ENCODE measurements at places on chromosomes 3 and 15.

GRCh38 chr3:37015642-37016041 lies 22.3 kb downstream of the MLH1 start:
- DNase-seq, result no peak

DNA sequence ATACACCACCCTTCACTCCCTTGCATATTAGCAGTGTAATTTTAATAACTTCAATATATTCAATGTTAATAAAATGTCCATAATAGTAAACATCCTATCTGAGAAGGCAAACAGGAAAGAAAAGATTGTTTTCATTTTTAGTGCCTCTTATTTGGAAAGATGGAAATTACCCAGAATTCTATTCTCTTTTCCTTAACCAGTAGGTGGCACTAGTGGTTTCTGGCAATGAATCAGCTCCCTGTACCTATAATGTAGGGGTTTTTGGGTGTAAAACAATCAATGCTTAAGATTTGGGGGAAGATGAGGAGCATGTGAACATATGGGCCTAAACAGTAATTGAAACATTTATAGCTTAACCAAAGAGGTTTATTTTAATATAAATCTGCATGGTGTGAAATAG lies 5.7 kb upstream of the SEMA6D start:
- no peak for DNase-seq

- no peak for DNase-seq
Measured at GRCh38 chr3:112639455-112640225, 1.3 kb downstream of the CCDC80 start.

DNA sequence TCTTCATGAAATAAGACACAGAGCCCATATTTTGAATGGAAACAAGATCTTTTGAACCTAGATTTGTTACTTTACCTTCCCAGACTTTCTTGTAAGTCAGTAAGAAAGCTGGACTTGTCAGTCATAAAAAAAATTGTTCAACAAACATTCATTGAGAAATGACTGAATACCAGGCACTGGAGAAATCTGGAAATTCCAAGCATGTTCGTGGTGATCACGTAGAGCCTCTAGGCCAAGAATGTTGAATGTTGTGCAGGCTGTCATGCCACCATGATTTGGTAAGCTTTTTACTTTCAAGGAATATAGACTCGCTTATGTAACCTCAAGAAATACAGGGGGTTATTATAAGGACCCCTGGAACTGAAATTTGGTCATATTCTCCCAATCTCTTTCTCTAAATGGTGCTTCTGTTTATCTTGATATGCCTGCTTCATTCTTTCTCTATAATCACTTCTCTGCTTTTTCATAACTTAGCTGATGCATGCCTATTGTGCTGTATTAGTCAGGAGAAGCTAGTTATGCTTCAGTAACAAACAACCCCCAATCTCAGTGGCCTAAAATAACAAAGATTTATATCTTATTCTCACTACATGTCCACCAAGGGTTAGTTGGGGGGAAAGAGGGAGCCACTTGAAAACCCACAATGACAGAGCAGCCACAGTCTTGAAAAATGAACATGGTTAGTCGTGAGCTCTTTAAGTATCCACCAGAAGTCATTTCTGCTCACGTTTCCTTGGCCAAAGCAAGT lies 3.4 kb upstream of the TPM1 start:
- no peak for DNase-seq

GRCh38 chr3:69740103-69741021 lies 1.1 kb downstream of the MITF start:
- no peak for DNase-seq

- DNase-seq, result no peak
Measured at GRCh38 chr3:109117939-109118338, at the start of gene MORC1. Gene MORC1 (minus strand): TSS chr3:109118134. CDS start chr3:109118059, 75 bp downstream.

DNA sequence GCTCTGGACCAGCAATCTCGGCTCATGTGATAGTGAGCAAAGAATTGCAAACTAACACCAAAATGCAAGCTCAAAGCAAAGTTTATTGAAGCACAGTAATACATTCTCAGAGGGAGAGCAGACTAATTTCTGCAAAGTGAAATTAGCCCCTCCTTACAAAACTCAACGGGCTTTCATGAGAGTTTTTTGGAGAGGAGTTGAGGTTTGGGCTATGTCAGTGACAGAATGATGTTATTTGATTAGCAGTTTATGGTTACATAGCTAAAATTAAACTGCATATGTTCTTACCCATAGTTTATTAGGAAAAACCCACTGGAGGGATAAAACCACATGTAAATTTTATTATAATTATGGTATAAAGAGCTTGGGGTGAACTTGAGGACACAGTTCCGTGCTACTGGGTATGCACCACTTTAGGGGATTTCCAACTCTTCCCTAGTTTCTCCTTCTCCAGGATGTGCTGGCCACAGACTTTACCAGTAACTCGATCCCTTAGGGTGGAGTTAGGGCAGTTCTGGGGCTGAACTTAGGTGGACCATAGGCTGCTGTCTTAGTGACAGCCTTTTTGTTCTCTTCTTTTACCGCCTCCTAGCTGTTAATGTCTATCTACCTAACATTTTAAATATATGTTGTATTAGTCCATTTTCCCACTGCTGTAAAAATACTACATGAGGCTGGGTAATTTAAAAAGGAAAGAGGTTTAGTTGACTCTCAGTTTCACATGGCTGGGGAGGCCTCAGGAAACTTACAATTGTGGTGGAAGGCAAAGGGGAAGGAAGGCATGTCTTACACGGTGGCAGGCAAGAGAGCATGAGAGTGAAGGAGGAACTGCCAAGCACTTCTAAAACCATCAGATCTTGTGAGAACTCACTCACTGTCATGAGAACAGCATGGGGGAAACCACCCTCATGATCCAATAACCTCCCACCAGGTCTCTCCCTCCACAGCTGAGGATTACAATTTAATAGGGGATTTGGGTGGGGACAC lies 8.9 kb upstream of the AADACL2 start:
- no peak for DNase-seq

GRCh38 chr3:10950476-10951294 lies 41.9 kb upstream of the SLC6A1 start:
- no peak for DNase-seq

GRCh38 chr3:114452256-114452655 lies 158.4 kb downstream of the TIGIT start:
- DNase-seq, result no peak

DNA sequence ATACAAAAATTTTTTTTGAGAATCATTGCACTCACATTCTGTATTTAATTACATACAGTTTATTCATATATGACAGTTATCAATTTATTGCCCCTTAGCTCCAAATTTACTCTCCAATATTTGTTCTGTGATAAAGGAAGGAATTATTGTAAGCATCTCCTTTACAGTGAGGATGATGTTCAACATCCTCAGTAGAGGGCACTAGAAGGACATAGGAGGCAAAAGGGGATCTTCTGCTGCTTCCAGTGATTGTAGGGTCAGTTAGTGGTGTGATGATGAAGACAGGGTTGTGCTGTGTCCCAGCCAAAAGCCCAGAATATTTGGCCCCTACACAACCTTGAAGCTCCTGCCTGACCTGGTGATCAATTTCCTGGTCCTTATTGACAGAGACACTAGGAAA lies 89.9 kb upstream of the DCBLD2 start:
- DNase-seq, result no peak

- no peak for DNase-seq
Measured at GRCh38 chr3:46337911-46338310, 16.0 kb upstream of the CCR2 start.

DNA sequence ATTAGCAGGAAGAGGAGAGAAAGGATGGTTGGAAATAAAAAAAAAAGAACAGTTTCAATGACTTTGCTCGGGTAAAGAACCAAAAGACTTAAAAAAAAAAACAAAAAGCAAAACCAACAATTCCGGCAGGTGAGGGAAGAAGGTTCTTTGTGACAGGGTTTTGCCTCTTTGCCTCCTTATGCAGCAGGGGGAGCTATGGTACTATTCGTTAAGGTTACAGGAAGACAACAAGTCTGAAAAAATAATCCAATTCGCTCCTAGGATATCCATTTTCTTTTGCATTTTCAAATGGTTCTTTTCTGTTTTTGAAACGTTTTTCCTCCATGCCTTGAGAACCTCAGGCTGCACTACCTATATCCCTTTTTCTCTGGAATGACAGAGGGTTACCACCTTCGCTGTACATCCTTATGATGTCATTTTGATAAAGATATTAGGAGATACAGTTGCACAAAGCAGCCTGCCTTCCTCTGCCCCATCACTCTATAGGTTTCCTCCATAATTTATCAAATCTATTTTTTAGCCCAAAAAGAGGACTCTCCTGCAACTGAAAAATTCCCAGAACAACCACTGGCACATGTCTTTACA lies 55.0 kb downstream of the CFAP20DC start:
- peak; percentile 3 for DNase-seq

DNA sequence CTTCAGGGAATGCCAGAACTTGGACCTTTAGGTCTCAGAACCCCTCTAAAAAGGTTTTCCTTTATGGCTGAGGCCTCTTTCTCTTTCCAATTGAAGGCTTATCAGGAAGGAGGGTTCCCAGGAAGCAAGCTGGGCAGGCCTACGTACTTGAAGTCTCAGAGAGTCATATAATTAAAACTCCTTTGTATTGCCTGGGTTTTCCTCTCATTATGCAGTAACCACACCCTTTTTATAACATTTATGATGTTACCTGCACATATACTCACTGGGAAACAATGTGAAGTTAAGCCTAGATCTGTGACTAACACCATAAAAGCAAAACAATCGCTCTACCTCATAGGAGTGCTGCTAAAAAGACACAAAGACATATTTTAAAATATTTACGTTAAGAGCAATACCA lies 27.3 kb downstream of the SERP1 start:
- DNase-seq, result no peak

DNA sequence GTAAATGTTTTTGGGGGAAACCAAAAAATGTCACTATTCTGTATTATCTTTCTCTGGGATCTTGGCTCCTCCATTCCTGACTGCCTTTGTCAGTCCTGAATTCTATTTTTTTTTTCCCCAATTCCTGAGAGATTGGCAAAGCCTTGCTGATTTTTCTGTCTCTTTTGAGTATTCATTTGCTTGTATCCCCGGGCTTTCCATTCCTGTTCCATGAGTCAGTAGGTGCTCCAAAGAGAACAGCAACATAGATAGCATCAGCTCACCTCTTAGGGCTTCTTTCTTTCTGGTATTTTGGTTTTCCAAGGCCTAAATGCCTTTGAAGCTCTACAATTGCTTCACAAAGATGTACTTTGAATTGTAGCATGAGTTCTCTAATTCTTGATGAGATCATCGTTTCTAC lies 271.7 kb upstream of the LRRC3B start:
- DNase-seq, result no peak

- DNase-seq, result no peak
Measured at GRCh38 chr3:43394041-43394554, 107.8 kb downstream of the SNRK start.

GRCh38 chr15:36905908-36906307 lies 194.4 kb downstream of the MEIS2 start:
- no peak for DNase-seq

- no peak for DNase-seq
Measured at GRCh38 chr3:53792866-53793265, 53.4 kb downstream of the CHDH start.

DNA sequence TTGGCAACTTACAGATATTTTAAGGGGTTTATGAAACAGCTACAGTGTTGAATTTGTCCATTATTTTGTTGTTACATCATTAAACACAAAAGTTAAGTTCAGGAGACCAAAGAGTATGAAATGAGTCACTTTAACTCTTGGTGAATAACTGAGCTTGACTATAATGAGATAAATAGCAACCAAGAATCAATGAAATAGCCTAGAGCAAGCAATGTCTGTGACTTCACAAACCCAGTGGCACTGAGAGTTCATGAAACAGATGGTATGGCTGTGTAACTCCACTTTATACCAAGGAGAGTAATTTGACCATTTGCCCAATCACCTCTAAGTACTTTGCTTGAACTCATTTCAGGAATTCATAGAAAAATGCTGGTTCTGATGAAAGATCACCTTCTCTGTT lies 169.6 kb upstream of the GADL1 start:
- DNase-seq, result no peak

GRCh38 chr3:61861410-61861809 lies 300.0 kb downstream of the PTPRG start:
- DNase-seq, result no peak

DNA sequence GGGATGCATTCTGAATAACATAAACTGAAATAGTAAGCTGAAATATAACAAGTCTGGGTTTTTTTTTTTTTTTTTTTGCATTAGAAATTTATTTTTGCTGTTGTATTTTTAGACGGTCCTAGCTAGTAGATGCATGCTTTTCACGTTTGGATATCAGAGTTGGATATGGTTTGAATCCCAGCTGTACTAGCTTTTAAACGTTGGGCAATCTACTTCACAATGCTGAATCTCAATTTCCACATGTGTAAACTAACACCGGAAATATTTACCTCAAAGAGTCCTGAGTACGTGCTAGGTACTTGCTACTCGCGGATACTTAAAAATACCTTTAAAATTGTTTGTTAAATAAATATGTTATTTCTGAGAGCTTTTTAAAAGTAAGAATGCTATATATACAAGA lies 139.8 kb downstream of the BBX start:
- DNase-seq, result no peak

GRCh38 chr3:158801696-158802408 lies at the start of gene MFSD1:
Gene MFSD1 (plus strand): TSS chr3:158802054. CDS start chr3:158802153, 99 bp downstream.
- peak; percentile 89 for DNase-seq

GRCh38 chr3:72077473-72078259 lies 292.7 kb upstream of the PROK2 start:
- DNase-seq, result no peak

- no peak for DNase-seq
Measured at GRCh38 chr3:9214185-9214584, 35.3 kb downstream of the SRGAP3 start.

DNA sequence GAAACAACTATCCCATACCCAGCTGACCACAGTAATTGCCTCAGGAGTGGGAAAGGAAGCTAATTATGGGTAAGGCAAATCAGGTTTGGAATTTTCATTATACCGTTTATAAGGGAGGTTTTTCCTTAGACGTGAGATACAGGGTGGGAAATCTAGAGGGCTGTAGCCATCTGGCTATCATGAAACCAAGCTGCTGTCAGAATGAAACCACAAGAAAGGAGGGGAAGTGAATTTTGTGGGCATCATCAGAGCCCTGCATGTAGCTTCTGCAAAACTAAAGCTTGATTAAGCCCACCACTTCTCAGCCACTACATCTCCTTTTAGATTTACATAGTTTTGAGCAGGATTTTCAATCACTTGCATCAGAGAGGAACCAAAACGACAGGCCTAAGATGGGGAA lies 893.5 kb downstream of the TUSC7 start:
- DNase-seq, result no peak

DNA sequence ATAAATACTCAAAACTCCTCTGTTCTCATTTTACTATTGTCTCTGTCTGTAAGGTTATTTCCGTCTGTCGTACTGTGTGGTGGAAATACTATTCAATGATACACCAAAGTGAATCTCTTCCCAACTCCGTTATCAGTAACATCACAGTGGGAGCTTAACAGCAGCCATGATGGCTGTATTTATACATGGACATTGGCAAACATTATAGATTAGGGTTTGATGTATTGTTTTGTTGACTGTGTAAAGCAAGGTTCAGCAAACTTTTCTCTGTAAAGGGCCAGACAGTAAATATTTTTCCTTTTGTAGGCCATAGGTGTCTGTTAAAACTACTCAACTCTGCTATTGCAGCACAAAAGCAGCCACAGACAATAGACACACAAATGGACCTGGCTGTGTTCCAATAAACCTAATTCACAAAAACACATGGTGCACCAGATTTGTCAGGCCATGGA lies 23.2 kb downstream of the LIPC start:
- DNase-seq, result no peak

Data from effector CD4-positive, alpha-beta T cell (primary cell).